ENCODE measurements at places on chromosomes 12 and 14.
A peak's percentile ranks its signal among the peaks of the same experiment; 100 is the strongest.

GRCh38 chr14:61145903-61146481 lies 135.1 kb downstream of the TMEM30B start:
- DNase-seq: no peak

DNA sequence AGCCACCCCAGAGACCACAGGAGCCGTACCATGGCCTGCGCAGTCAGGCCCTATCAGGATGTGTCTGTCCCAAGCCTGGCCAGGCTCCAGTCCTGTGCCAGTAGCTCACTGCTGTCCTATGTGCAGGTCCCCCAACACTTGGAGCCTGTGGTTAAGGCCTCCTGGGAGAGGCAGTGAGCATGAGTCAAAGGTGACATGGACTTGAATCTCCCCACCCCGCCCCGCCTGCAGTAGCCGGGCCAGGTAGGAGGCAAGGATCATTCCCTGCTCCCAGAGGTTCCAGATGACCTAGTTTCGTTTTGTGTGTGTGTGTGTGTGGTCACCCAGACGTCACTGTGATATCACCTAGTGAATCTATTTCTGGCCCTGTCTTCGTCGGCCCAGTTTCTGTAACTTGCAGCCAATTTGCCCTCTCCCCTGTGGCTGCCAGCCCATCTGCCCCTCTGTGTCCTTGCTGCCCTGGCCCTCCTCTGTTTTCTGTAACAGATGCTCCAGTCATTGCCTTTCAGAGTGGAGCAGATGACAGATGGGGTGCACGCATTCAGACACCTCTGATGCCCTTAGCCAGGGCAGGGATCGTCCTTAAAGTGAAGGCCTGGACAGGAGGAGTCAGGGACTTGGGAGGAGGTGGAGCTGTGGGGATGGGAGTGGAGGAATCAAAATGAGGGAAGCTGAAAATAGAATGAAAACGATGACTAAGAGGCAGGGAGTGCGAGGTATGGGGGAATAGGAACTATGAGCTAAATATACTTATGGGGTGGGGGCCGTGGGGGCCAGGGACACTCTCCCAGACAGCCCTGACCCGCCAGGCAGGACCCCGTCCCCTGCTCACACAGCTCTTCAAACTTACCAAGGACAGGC lies 37.4 kb downstream of the SLC6A12 start:
- DNase-seq: no peak

GRCh38 chr12:53289891-53290290 lies 5.5 kb upstream of the PFDN5 start:
- no peak for DNase-seq

DNA sequence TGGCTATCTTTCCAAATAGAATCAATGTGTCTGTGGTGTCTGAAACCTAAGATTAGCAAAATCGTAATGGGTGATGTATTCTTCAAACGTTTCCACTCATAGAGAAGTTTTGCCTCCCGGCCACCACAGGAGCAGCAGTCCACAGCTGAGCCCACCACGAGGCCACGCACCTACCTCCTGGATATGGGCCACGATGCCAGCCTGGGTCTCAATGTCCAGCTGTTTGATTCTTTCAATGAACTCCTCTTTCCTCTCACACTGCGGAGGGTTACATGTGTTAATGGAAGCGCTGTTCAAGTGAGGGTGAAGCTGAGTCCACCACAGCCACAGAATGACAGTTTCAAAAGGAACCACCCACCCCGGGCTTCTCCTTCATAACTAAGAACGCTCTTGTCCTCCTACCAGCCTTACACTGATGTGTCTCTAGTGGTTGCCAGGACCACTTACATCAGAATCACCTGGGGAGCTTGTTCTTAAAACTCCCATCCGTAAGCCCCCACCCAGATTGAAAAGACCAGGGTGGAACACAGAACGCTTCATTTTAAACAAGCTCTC lies 75.3 kb downstream of the CCDC88C start:
- DNase-seq: no peak

- DNase-seq: no peak
These were observed 16.8 kb upstream of the SNX6 start for GRCh38 chr14:34646570-34647255.

GRCh38 chr12:124428136-124428791 lies 133.4 kb downstream of the RFLNA start:
- DNase-seq: peak; percentile 87

- no peak for DNase-seq
These were observed 60.3 kb upstream of the KCNMB4 start for GRCh38 chr12:70305794-70306193.

- DNase-seq: peak; percentile 45
These were observed 31.2 kb downstream of the CREBL2 start for GRCh38 chr12:12642916-12643315.

GRCh38 chr12:46892034-46892705 lies 66.4 kb upstream of the SLC38A4 start:
- no peak for DNase-seq

DNA sequence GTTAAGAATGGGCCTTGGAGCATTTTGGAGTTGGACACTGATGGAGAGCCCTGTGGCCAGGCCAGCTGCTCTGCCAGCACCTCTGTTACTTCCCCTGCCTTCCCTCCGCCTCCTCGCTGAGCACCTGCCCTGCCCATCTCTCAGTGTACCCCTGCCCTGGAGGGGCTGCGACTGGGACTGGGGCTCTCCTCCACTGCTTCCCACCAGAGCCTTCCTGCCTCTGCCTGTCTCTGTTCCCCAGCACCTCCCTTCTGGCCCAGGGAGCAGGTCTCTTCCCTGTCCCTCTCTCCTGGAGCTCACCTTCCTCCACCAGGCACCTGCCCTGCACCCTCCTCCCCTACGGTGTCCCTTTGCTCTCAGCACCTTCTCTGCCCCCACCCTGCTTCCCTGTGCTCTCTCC lies 62.1 kb downstream of the WDR20 start:
- DNase-seq: no peak

Data from dorsolateral prefrontal cortex (tissue), 122 donors.